Astrocyte of the spinal cord (primary cell): ENCODE measurements at places on chromosomes 4 and X.

DNA sequence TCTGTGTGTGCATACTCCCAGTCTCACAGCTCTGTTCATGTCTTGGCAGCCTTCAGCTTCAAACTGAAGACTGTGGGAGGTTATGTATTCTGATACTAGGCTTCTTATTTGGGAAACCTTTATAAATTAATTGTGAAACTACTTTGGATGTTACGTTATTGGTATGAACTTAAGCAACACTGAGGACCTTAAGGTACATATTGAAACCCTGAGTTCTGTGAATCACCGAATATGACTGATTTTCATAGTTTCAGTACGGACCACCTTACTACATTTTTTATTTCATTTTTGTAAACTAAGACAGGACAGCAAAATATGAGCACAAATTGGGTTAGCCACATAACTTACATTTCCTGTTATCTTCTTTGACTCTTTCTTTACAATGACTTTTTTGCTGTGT is 498.4 kb downstream of the PDGFC start:
- no peak for DNase-seq

- no peak for DNase-seq
Measured at GRCh38 chr4:150952167-150952845, 62.8 kb downstream of the LRBA start.

GRCh38 chr4:91824773-91825172 is 479.0 kb upstream of the GRID2 start:
- no peak for DNase-seq

GRCh38 chr4:186587416-186588018 is 32.1 kb upstream of the MTNR1A start:
- DNase-seq = peak; percentile 65

DNA sequence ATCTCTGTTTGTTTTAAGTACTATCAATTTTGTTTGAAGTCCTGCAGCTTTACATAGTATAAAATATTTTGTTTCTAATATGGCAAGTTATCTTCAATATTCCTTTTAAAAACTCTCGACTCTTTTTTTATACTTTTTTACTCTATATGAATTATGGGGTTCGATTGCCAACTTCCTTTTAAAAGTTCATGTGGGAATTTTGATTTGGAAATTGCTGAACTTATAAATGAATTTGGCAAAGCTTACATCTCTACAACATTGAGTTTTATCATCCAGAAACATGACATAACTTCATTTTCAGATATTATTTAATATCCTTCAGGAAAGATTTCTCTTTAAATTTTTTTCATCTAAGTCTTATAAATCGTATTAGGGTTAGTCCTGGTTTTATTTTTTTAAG is 60.8 kb downstream of the ASB9 start:
- DNase-seq = no peak
